Stimulated activated CD8-positive, alpha-beta memory T cell treated with anti-CD3 and anti-CD28 coated beads, Interleukin-7, amount 100 ng/mL, for 48 hours (primary cell): ENCODE measurements at places on chromosomes 1 and 21.

GRCh38 chr1:189141056-189141455 is 1336.6 kb downstream of the BRINP3 start:
- no peak for DNase-seq

DNA sequence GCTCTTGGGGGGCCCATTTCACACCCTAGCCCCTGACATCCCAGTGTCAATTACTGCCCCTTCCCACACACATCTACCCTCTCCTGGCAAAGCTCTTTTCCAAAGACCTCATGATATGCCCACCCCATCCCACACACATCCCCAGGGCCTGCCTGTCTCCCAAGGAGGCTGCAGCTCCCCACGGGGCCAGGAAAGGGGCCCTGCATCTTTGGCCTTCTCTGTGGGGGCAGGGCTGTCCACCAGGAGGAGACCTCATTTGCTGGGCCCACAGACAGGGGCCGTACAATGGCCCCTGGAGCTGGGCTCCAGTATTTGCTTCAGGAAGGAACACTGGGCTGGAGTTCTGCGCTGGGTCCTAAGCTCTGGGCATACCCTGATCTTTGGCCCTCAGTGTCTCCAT is 65.6 kb upstream of the RUNX3 start:
- DNase-seq: no peak

GRCh38 chr1:234114648-234115307 is 210.3 kb downstream of the SLC35F3 start:
- DNase-seq: no peak

GRCh38 chr1:169892927-169893644 is 610 bp downstream of the SCYL3 start:
- no peak for DNase-seq

- no peak for DNase-seq
Observed at GRCh38 chr21:34131586-34131985, 58.2 kb downstream of the MRPS6 start.

DNA sequence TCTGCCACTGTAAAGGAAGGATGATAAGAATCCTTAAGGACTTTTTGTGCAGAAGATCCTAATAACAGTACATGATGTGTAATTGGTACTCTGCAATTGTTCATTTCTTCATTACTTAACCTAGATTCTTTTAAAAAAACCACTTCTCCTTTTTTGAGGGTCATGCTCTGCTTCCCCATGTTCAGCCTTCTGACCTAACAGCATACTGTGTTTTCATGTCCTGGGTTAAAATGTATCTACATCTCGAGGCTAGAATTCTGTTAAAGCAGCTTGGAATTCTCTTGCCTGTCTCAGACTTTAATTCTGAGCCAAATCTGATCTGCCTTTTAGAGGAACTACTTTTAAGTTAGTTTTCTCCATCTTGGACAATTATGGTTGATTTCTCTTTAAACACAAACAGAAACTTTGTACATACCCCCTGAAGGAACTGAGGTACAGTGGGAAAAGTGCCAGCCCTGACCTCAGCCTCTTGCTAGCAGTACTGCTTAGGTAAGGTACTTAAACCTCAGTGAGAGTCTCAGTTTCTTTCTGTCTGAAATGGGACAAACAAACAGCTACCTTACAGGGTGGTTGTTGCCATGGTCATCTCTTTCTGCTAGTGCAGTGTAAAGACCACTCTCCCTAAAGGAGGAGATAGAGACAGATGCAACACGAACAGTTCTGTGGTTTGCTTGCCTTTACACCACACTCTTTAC is 103.2 kb upstream of the DYNLT5 start:
- DNase-seq: no peak

GRCh38 chr1:171835891-171836290 is 5.4 kb upstream of the DNM3 start:
- no peak for DNase-seq

DNA sequence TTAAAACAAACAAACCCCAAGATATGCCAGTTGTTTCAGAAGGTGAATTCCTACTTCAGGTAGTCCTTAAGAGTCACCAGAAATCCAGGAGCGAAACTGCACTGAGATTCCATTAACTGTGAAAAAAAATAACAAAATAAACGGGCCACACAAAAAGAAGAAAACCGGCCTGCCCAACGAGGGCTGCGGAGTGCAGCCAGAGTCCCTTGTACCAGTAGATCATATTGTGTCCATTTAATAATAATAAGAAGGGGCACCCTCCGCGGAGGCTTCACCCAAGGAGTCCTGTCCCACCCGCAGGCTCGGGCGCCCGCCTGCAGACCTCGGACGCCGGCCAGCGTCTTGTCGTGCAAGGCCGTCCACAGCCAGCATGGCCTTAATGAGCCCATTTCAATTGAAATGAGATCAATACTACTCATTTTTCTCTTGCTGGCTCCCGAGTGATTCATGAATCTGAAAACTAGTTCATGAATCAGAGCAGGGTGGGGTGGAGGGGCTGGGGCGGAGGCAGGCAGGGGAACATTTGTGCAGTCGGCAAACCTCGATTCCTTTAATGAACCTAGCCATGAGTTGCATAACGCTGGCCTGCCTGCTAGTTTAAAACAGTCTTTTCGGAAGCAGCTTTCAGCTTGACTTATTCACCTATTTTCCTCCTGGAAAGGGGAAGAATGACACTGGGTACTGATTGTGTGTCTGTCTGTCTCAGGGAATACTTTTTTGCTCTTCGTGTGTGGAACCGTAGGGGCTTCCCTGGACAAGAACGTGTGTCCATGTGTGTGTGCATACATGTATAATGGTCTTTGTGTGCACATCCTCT is 113.1 kb upstream of the IRF2BP2 start:
- peak; percentile 79 for DNase-seq

DNA sequence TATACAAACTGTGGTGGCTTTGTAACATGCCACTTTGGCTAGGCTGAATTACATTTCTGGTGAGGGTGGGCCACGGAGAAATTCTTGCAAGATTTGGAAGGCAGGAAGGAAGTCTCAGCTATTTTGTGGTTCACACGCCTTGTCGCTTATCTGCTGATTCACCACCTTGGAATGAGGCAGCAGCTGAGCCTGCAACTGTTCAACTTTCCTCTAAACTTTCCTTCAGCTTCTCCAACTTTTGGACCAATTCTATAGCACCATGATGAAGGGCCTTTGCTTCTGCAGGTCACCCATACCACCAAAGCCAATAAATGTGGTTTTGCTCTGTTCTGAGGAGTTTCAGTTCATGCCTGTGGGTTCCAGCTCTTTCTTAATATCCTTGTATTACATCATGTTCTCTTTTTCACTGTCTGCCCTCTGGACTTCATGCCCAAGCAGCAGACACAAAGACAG is 337.6 kb upstream of the SNX7 start:
- DNase-seq: no peak

DNA sequence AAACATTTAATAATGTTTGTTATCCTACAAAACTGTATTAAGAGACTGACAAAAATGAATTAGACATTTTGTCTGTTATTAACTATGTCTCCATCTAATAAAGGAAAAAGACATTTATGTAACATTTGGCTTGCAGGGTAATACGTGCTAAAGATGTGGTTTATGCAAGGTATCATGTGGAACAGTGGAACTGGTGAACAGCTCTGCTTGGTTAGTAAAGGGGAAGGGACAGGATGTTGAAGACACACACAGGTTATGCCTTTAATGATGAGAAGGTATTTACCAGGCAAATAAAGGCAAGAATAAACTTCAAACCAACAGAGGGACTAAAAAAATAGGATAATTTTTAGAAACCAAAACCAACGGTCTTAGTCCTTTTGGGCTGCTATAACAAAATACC is 93.1 kb downstream of the UCHL5 start:
- no peak for DNase-seq

DNA sequence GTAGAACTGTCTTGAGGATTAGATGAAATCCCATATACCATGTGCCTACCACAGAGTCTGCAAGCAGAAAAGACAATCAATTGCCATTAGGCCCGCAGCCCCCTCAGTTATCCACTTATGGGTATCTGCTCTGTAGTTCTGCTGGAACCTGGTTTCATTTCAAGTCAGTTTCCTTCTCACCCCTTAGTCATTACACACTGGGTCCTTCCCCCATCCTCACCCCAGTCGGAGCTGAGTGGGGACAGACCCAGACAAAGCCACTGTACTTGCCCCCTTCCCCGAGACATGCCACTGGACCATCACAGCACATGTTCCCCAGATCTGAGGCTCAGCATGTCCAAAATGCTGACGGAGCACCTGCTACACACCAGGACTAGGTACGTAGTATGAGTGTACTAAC is 21.2 kb downstream of the PGLYRP3 start:
- DNase-seq: no peak

DNA sequence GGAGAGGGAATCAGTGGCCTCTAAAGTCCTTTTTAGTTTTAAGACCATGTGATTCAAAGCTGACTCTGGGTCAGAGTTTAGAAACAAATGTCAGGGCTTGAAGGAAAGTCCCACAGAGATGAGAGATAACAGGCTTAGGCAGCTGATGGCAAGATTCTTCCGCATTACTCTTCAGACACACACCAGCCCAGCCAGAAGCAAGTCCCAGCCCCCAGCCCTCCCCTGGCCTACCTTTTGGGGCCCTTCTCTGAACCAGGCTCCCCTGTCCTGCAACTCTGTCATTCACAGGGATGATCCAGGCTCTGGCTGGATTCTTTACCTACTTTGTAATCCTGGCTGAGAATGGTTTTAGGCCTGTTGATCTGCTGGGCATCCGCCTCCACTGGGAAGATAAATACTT is 13.1 kb upstream of the CASQ1 start:
- no peak for DNase-seq

DNA sequence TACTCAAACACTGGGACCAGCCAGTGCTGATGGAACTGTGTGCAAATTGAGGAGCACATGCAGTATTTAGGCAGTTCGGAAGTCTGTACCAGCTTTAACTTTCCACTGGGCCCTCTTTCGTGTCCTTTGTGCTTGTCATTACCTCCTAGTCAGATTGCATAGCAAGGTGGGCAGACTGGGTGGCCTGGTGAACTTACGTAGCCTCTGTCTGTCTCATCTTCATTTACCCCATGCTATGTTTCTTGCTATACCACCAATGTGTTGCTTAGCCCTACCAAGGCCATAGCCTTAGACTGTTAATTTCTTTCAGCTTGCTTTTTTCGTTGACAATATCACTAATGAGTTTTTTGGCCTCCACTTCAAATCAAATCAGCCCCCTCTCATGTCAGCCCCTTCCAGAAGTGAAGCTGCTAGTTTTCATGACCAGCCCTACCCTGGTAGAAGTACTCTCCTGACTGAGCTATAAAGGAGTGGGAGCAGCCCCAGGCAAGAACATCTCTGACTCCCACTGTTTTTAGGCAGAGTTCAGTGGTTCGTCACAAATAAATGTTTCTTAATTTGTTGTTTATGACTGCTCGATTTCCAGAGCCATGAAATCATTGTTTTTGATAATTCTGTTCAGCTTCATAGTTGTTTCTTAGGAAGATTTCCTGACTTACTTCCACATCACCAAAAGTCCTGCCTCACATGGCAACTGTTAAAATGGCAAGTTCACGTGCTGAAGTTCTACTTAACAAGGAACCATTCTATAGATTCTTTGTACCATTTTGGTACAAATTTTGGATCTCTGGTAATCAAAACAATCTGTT is 19.3 kb downstream of the PRKACB start:
- DNase-seq: no peak

DNA sequence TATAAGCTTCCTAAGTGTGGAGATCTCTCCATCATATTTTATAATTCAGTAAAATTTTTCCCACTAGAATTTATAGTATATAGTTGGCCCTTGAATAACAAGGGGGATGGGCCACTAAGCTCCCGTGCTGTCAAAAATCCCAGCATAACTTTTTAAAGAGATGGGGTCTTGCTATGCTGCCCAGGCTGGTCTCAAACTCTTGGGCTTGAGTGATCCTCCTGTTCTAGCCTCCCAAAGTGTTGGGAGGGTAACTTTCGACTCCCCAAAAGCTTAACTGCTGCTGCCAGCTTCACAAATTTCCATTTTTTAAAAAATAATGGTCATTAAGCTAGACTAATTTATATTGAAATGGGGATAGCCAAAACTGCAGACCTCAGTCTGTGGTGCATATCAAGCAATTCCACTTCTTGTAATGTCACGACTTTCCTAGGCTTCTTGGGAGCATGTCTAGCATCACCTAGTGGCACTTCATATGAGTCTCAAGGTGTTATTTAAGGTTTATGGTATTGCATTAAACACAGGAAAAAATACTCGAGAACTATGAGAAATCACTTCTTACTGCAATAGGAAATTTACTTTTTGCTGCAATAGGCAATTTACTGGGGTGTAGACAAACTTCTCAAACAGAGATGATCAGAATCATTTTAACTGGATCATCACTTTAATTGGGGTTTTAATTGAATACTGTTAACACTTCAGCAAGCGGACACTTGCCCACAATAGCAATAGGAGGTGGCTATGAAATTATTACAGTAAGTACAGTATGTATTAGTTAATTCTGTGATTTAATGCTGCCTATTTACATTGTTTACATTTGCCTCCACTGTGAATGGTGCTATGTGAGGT is 19.3 kb upstream of the ACTA1 start:
- DNase-seq: no peak

DNA sequence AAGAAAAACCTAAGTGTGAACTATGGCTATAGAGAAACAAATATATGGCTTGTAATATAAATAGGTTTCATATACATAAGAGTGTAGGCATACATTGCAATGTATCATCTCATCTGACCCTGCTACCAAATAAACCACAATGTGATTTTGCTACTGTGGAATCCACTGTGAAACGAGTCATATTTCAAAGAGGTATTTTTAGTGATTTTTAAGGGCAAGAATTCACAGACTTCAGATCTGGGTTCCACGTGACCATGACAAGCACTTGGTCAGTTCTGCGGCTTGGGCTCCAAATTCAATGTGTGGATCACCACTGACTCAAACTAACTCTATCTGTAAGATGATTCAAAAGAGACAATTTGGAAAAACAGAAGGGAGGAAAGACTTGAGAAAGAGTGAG is 147.0 kb upstream of the ERG start:
- DNase-seq: no peak

DNA sequence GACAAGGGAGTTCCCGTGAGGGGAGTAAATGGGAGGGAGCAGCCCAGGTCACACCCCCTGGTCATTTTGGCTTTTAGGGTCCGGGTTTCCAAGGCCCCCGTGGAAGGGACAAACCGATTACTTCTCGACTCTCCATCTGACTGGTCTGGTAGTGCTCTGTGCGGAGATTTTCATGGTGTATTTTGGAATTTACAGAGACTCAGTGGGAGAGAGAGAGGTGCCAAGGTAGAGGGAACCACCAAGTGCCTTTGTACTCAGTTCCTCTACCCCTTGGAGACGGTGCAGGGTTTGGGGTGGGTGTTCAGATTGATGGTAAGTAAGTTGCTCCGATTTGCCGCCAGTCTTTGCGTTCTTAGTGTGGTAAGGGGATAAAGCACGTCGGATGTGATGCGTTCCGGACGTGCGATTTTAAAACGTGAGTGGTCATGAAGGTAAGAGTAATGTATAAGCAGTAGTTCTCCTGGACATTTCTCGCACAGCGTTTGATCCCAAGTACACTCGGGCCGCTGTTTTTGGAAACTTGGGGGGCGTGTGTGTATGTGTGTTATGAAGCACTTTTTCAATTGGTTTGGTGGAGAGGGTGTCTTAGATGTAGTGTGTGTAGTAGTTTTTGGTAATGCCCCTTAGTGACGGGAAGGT is 682 bp downstream of the SUCO start:
- peak; percentile 15 for DNase-seq

GRCh38 chr1:94284476-94284875 is 47.1 kb upstream of the ARHGAP29 start:
- no peak for DNase-seq

- DNase-seq: no peak
Observed at GRCh38 chr1:116164604-116165368, 53.6 kb downstream of the MAB21L3 start.
